ENCODE measurements at places on chromosomes 6 and 20.

- H3K4me1 ChIP-seq: peaks cover 24% of the 10 kb centered on the region
- no peaks in the 10 kb centered on the region for H3K36me3 ChIP-seq
- peak overlapping the region; percentile 11 for H3K27ac ChIP-seq
- no peaks in the 10 kb centered on the region for H3K27me3 ChIP-seq
- no peak overlapping the region for H3K4me3 ChIP-seq
- no peak for DNase-seq
Observed at GRCh38 chr20:41214666-41215065, 77.3 kb downstream of the PLCG1 start.

DNA sequence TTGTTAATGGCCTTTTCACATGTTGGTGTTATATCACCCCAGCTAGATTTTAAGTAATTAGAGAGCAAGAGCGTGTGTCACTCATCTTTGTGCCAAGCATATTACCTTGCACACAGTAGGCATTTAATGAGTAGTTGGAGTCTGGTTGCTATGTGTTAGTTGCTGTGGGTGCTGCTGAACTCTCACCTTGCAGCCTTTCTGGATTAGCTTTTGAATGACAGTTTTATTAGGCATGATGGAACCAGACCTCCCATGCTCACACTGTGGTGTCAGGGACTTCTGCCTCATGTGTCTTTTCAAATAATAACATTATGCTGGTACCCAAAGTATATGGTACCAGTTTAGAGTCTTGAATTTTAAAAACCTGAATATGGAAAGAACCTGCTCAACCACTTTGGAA lies 55.9 kb downstream of the TRAF3IP2 start:
- no peaks in the 10 kb centered on the region for H3K36me3 ChIP-seq
- no peak for DNase-seq
- H3K4me3 ChIP-seq: no peak overlapping the region
- H3K27ac ChIP-seq: no peak overlapping the region
- H3K4me1 ChIP-seq: peaks cover 11% of the 10 kb centered on the region

DNA sequence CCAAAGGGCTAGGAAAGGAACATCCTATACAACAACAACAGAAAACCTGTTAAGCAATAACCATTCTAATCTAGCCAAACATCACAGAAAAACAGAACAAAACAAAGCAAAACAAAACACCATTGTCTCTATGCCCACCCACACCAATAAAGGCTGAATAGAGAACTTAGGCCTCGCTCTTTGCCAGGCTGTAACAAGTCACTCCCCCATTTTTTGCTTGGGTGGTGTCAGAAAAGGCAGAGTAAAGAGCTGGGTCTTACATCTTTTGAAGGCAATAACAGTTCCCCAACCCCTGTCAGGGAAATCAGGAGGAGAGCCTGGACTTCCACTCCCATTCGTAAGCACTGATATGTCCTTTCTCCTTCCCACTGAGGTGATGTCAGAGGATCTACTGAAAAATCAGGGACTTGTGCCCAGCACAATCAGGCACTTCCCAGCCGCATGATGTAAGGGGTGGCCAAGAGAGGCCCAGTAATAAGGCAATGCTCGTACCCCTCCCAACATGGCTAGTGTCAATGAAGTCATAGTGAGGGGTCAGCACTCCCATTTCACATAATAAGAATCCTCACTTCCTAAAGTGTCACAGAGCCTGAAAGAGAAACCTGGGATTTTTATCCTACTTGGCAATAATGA lies 31.0 kb downstream of the THEMIS start:
- H3K4me1 ChIP-seq: no peaks in the 10 kb centered on the region
- no peak for DNase-seq
- H3K36me3 ChIP-seq: no peaks in the 10 kb centered on the region
- H3K4me3 ChIP-seq: no peak overlapping the region
- H3K27ac ChIP-seq: no peak overlapping the region

- H3K27ac ChIP-seq: no peak overlapping the region
- H3K36me3 ChIP-seq: no peaks in the 10 kb centered on the region
- DNase-seq: no peak
- H3K4me1 ChIP-seq: peaks cover 10% of the 10 kb centered on the region
- no peaks in the 10 kb centered on the region for H3K27me3 ChIP-seq
Observed at GRCh38 chr6:142925575-142926110, 19.3 kb downstream of the HIVEP2 start.

DNA sequence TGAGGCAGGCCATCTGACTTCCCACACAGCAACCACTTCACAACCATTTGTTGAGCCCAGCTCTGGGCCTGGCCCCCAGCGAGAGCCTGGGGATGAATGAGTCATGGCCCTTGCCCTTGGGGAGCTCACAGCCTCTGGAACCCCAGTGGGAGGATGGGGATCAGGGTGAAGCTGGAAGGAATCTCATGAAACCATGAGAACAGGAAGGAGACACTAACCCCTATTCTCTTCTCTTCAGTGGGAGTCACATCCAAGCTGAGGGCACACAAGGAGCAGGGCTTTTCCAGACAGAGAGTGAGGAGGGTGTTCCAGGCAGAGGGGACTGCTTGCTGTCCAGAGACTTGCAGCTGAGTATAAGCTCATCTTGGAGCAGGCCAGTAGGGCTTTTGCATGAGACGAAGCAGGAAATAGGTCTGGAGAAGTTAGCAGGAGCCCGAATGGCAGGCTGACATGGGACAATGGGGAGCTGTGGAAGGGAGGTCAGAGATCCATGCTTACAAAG lies 7.5 kb downstream of the FOXS1 start:
- H3K27me3 ChIP-seq: peaks cover 27% of the 10 kb centered on the region
- peaks cover 37% of the 10 kb centered on the region for H3K4me1 ChIP-seq
- H3K27ac ChIP-seq: no peak overlapping the region
- no peak for DNase-seq
- H3K4me3 ChIP-seq: no peak overlapping the region

- no peak overlapping the region for H3K27ac ChIP-seq
- H3K27me3 ChIP-seq: no peaks in the 10 kb centered on the region
- no peak overlapping the region for H3K4me3 ChIP-seq
- DNase-seq: no peak
Observed at GRCh38 chr6:12163744-12164507, 126.2 kb upstream of the EDN1 start.

GRCh38 chr6:123402052-123402451 lies 234.7 kb downstream of the TRDN start:
- H3K27me3 ChIP-seq: no peaks in the 10 kb centered on the region
- no peak for DNase-seq
- H3K4me3 ChIP-seq: no peak overlapping the region
- H3K36me3 ChIP-seq: no peaks in the 10 kb centered on the region
- H3K4me1 ChIP-seq: no peaks in the 10 kb centered on the region

DNA sequence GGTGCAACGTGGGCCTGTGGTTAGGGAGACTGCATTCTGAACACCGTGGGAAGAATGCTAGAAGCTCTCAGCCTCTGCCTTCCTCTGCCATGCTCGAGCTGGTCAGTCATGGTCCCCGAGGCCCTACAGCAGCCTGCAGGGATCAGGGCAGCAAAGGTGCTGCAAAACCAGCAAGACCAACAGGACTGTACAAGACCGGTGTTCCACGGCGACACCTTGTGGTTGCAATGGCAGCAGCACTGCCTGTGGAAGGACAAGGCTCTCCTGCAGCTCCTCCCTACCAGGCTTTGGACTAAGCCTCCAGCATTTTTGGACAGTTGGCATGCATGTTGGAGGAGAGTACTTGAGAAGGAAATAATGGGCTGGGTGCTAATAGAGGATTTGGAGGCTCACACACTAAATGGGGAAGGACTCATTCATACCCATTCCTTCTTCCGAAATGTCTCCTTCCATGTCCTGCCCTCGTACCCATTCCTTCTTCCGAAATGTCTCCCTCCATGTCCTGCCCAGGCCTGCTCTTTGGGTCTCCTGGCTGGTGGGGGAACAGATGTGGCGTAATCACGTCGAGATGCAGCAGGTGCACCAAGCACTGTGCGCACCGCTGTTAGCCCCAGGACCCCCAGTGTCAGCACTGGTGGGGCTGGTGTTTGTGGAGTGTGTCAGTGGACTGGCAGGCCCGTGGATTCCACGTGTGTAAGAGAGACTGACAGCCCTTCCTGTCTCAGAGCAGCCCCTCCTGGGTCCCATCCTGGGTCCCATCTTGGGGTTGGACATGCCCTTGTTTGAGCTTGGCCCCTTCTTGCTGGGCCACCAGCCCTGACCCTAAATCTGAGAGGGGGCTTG lies 18.6 kb upstream of the MYT1 start:
- no peaks in the 10 kb centered on the region for H3K4me1 ChIP-seq
- H3K27me3 ChIP-seq: peaks cover 64% of the 10 kb centered on the region
- no peak overlapping the region for H3K4me3 ChIP-seq
- H3K27ac ChIP-seq: no peak overlapping the region

DNA sequence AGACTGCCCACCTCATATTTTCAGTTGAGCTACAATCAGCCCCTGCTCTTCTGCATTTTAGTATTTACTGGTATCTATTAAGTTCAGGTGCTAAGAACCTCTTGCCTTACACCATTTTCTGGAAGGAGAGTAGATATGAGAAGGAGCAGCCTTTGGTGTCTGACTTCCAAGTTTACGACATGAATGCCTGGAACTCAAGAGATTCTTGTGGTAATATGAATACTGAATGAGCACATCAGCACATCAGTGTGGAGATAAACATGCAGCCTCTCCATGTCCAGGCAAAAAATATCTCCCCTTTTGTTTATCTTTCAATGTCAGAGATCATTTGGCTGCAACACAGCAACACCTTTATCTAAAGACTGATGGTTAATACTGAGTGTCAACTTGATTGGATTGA lies 65.8 kb upstream of the THEMIS start:
- no peaks in the 10 kb centered on the region for H3K4me1 ChIP-seq
- no peaks in the 10 kb centered on the region for H3K27me3 ChIP-seq
- DNase-seq: no peak
- H3K4me3 ChIP-seq: no peak overlapping the region
- no peak overlapping the region for H3K27ac ChIP-seq

- H3K4me1 ChIP-seq: no peaks in the 10 kb centered on the region
- no peaks in the 10 kb centered on the region for H3K27me3 ChIP-seq
- no peak overlapping the region for H3K27ac ChIP-seq
- H3K4me3 ChIP-seq: no peak overlapping the region
Observed at GRCh38 chr6:40152701-40153436, 218.6 kb upstream of the MOCS1 start.

DNA sequence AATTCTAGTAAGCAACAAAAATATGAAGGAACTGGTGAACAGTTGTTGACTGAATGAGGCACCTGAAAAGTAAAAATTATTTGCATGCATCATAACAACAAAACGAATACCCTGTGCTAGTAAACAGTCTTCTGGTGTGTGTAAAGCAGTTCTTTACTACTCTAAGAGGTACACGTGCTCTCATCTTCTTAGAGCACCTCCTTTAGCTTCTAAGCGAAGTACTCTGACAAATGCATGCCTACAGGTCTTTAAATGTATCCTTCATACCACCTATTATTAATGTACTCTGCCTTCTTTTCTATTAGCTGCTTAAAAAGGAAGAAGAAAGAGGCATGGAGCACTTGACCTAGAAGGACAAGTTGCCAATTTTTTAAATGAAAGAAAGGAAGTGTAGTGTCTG lies 32.2 kb upstream of the MYB start:
- no peaks in the 10 kb centered on the region for H3K4me1 ChIP-seq
- no peaks in the 10 kb centered on the region for H3K36me3 ChIP-seq
- no peak overlapping the region for H3K4me3 ChIP-seq
- no peak for DNase-seq
- H3K27me3 ChIP-seq: no peaks in the 10 kb centered on the region

DNA sequence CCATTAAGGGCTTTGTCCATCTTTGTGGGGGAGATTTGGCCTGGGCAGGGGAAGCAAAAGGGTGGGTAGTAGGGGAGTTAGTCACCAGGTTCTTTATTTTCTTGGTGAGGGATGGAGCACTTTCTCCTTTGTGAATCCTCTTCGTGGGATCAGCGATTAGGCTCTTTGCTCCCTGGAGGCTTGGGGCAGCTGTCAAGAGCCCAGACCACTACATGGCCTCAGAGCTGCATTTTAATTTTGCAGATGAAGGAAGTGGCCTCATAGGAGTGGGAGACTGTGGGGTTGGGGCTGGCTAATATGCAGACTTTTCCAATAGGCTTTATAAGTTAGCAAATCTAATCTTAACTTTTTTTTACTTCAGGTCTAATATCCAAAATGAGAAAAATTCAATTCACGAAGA lies 168.1 kb upstream of the DEFB112 start:
- H3K4me1 ChIP-seq: no peaks in the 10 kb centered on the region
- H3K27ac ChIP-seq: no peak overlapping the region
- no peak overlapping the region for H3K4me3 ChIP-seq

DNA sequence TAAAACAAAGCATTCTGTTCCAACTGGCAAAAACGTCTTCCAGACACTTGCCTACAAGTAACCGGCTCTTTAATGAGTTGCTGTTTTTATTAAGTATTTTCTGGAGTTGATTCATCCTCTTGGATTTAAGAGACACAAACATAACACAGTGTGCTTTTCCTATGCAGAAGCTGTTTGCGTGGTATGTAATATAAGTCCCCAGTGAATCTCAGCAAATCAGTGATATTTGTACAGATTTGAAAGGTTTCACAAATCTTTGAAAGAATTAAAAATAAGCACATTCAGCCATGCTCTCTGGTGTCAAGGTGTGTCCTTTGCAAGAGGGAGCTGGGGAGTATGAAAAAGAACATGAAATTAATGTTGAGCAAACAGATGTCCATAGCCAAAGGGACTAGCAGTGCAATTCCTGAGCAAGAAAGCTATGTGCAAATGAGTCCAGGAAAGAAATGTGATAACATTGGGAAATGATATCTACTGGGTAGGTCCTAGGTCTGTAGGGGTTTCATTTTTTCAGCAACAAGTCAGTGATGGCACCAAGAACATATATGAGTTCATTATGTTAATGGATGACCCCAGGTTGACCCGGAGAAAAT lies 170.1 kb upstream of the PHACTR1 start:
- H3K4me3 ChIP-seq: no peak overlapping the region
- DNase-seq: no peak
- H3K4me1 ChIP-seq: no peaks in the 10 kb centered on the region

GRCh38 chr6:8131265-8131897 lies 29.0 kb upstream of the EEF1E1 start:
- H3K27ac ChIP-seq: no peak overlapping the region
- H3K4me1 ChIP-seq: no peaks in the 10 kb centered on the region
- DNase-seq: no peak
- H3K36me3 ChIP-seq: no peaks in the 10 kb centered on the region

DNA sequence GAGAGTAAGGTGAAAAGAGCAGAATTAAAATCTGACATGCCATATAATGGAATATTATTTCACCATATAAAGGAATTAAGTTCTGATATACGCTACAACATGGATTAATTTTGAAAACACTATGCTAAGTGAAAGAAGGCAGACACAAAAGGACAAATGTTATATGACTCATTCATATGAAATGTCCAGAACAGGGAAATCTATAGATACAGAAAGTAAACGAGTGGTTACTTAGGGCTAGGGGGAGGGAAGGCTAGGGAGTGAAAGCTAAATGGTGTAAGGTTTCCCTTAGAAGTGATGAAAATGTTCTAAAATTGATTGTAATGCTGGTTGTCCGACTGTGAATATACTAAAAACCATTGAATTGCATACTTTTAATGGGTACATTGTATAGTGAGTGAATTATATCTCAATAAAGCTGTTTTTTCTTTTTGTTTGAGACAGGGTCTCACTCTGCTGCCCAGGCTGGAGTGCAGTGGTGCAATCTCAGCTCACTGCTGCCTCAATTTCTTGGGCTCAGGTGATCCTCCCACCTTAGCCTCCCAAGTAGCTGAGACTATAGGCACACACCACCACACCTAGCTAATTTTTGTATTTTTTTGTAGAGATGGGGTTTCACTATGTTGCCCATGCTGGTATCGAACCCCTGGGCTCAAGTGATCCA lies 8.2 kb downstream of the PRPH2 start:
- no peaks in the 10 kb centered on the region for H3K36me3 ChIP-seq
- H3K4me3 ChIP-seq: no peak overlapping the region
- H3K27me3 ChIP-seq: no peaks in the 10 kb centered on the region
- no peak for DNase-seq

Data from esophagus squamous epithelium (tissue), 5 donors.